AG10803 (cell line): ENCODE measurements at places on chromosomes 7 and 10.

DNA sequence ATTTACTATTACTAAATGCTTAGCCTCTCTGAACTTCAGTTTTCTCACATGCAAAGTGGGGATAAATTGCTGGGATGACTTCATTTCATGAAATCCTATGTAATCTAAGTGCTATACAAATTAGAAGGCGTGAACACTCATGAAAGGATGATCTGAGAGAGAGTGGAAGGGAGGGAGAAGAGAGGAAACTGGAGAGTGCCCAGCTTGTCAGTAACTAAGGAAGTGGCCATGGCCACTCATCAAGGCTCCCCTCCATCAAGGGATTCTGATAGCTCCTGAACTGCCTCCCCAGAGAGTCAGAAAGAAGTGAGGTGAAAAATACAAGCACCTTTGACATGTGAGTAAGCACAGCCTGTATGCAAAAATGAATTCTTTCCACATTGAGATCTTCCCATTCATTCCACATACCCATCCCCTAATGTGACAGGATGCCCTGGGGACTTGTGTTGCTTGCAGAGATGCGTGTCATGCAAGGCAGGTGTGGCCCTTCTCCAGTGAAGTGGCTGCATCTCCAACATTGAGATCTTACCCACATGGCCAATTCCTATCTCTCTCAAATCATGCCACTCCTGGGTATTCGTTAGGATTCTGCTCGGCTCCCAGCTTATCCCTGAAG, 76.5 kb upstream of the ITPRID1 start:
- no peak for DNase-seq

- DNase-seq, result no peak
Measured at GRCh38 chr7:39417642-39418041, 148.6 kb upstream of the YAE1 start.

DNA sequence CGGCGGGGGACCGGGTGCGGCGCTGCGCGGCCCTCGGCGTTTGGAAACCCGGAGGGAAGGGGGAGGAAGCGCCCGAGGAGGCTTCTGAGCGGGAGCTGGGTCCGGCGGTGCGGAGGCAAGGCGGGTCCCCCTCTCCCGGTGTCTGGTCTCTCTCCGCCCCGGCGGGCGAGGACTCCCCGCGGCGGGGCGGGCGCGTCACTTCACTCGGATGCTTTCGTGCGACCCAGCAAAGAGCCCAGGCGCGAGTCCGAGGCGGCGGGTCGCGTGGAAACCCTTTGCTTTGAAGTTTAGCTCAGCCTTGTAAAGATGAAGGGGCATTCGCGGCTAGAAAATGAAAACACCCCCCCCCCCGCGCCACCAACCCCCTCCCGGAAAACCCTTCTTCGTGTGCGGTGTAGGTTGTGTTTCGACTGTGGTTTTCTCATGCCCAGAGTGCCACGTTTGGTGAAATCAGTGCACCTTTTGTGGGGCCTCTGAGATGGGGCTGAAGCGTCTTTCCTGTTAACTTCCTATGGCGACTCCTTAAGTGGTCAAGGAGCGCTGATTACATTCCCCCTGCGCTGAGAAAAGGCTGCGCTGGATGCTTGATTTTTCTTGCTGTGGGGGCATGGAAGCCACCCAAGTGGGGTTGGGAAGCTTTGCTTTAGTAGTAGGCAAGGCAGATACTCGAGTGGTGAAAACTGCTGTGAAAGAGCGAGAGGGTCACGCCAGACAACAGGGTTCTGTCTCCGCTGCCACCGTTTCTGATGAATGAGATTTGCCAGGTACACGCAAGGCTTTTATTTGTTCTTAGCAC, 876 bp downstream of the GNAI1 start:
- peak; percentile 26 for DNase-seq

DNA sequence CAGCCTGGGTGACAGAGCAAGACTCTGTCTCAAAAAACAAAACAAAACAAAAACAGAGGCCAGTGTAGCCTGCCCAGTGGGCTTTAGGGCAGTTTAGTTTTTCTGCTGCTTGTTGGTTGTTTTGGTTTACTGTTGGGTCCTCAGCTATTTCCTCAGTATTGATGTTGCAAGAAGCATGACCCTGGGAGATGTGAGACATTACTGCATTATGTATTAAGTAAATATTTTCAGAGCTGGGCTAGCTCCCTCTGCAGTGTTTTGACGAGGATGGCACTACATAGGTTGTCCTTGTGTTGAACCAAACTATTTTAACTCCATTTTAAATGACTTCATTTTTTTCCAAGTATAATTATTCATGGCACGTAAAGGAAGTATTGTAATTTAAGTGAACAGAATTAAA, 4.8 kb downstream of the AKAP9 start:
- peak; percentile 80 for DNase-seq

GRCh38 chr10:16184096-16184597, 252.7 kb upstream of the PTER start:
- DNase-seq, result peak; percentile 61

DNA sequence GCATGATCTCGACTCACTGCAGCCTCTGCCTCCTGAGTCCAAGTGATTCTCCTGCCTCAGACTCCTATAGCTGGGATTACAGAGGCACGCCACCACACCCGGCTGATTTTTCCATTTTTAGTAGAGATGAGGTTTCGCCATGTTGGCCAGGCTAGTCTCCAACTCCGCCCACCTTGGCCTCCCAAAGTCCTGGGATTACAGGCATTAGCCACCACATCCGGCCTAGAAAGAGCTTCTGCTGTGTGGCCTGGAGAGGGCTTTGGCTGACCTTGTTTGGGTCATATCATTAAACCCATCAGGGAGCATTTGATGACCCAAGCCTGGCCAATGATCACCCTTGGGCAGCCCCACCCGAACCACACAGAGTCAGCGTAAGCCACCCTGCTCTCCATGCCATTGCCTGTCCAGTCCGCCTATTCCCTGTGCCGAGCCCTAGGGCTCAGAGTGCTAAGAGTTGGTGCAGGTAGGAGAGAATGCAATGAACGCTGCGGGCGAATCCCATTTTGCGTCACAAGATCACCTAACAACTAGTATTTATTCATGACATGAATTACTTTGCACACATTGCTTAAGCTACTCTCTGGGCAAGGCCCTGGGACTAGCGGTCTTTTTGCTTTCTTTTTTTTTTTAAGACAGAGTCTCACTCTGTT, 22.3 kb upstream of the GDI2 start:
- no peak for DNase-seq

GRCh38 chr10:49324711-49325110, 25.7 kb downstream of the C10orf71 start:
- no peak for DNase-seq

DNA sequence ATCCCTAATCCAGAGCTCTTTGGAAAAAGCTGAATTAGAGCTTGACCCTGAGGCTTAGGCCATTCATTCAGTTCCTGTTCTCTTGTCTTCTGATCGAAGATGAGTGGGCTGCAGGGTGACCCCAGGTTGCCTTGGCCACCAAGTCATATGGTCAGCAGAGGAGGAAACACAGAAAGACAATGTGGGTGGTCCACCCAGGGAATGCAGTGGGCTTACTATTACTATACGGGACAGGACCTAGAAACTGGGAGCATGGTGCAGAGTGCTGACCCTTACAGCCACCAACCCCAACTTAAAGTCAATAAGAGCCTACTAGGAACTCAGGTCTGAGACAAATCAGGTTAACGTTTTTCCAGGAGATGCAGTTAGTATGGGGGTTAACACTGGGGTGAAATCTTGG, 200.5 kb downstream of the HERPUD2 start:
- DNase-seq, result no peak

GRCh38 chr7:55005241-55005851, 13.5 kb upstream of the EGFR start:
- no peak for DNase-seq

- DNase-seq, result no peak
Measured at GRCh38 chr7:105408791-105409410, 20.2 kb upstream of the SRPK2 start.

DNA sequence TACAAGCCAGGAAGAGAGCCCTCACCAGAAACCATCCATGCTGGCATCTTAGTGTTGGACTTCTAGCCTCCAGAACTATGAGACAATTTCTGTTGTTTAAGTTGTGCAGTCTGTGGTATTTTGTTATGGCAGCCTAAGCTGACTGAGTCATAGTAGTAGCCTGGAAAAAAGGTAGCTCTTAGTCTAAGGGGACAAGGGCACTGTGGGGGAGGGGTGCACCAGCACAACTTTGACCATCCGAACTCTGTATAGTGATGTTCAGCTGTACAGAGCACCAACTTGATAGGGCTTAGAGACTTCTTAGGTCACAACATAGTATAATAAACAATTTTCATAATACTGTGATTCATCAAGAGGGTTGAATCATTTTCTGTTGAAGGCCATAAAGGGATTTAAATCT, 14.3 kb downstream of the EIF4EBP2 start:
- peak; percentile 29 for DNase-seq

GRCh38 chr7:81626008-81626407, 143.8 kb downstream of the HGF start:
- no peak for DNase-seq

DNA sequence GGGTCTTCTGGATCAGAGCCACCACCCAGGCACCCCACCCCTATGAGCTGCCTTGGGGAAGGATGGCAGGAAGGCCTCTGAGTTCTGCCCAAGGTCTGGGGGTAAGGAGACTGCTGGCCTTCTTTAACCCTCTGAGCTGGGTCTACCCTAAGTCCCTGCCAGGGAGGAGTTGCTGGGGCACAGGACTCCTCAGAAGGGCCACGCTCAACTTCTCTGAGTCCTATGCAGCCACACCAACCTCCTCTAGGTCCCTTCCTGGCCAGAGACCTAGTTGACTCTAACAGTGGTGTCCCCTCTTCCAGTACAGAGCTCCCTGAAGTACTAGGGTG, 2.6 kb upstream of the NEURL1 start:
- no peak for DNase-seq

DNA sequence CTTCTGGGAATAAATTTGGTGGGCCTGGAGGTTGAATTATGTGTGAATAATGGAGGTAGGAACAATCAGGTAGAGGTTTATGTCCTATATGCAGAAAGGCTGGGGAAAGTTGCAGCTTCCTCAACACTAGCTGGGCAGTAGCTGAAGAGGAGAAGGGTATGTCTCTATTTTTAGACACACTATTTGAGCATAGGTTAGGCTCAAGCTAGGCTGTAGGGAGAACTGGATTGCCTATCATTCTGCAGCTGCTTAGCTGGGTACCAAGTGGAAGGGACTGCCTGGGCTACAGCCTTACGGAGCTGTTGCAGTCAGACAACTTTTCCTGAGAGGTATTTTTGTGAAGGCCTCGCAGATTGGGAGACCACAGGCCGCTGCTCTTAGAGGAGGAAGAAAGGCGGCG, 67.9 kb downstream of the DENND11 start:
- no peak for DNase-seq

DNA sequence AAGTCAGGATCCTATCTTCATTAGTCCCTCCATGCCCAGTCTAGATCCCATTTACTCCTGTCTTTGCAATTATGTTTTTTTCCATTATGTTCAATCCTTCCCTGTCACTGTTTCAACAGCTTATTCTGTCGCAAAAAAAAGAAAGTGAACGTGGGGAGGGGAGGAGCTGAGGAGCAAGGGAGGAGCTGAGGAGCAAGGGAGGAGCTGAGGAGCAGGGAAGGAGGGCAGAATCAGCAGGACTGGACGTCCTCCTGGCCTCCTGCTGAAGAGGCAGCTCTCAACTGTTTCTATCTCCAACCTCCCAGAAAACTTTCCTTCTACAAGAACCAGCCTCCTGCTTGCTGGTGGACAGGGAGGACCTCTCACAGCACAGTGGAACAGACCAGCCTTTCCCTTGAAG, 26.0 kb downstream of the LARP4B start:
- peak; percentile 4 for DNase-seq

DNA sequence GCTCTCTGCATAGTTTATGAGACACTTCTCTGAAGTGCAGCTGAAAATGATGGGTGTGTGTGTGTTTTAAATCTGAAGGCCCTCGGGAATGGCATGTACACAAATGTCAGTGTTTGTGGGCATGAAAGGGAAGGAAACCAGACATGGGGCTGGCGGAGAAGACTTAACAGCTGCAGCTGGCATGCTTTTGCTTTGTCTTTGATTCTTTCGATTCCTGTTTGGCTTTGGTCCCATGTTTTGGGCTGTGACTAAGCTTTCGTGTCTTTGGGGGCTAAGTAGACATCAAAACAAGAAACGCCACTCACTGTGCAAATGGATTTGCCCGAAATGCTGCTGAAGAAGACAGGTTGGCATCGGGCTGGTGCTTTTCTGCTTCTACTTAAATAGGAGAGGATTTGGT, 179.3 kb downstream of the PFKFB3 start:
- peak; percentile 79 for DNase-seq

DNA sequence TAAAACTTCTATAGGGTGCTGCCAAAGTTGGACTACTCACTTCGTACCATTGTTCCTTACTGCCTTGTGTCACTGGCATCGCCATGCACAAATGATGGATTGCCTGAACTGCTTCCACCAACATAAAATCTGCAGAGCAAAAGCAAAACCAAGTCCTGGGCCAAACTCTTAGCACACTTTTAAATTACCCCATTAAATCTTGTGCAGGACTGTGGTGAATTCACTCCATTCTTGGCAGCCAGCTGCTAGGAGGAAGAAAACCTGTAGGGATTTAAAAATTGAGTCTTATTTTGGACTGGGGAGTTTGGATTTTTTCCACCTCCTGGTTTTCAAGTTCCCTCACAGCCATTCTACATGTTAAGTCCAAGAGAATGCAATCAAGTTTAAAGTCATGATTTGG, 646.9 kb downstream of the SORCS3 start:
- no peak for DNase-seq

DNA sequence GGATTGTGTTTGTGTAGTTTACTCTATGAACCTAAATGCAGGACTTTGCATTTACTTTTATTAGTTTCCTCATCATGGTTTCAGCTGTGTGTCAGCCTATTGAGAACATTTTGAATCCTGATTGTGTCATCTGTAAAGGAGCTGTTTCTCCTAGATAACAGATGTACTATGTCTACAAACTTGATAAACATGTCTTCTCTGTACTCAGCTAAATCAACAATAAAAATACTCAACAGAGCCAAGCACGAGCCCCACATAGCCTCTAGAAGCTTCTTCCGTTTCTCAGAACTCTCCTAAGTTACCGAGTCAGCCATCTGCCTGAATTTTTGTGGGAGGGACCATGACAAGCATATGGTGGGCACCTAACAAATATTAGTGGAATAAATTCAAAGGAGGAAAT, 234.7 kb downstream of the SKAP2 start:
- no peak for DNase-seq

DNA sequence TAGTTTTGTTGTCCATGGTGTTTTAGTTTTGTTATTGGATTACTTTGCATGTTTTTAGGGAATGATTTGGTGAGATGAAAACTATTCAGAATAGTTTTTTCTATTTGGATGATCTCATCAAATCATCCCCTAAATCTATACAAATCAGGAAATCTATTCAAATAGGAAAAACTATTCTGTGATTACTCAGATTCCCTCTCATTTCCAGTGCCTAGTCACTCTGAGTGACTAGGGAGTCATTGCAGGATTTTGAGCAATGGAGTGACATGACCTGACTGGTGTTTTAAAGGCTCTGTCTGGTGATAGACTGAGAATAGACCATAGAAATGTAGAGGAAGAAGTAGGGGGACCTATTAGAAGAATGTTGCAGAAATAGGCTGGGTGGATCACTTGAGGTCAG, 72.4 kb downstream of the TPST1 start:
- no peak for DNase-seq

GRCh38 chr7:105654095-105654686, 72.9 kb upstream of the EFCAB10 start:
- DNase-seq, result no peak
